Myometrial cell (primary cell): ENCODE measurements at places on chromosomes 3 and 15. TPM values are rescaled to one million over a fixed set of nuclear protein-coding genes. Genes with fewer than 3 reads are reported as not detected.

The VPS8 gene
- total RNA-seq, result 13.3 and 21.4 TPM in 2 replicates

The ZNF80 gene
- total RNA-seq, result not detected in 2 replicates

The WNT5A gene
- 46.1 and 47.7 TPM in 2 replicates for total RNA-seq

The CFAP92 gene
- not detected in 2 replicates for total RNA-seq

The CHRNA5 gene
- total RNA-seq, result 1.2 and 7.3 TPM in 2 replicates

The CLDN1 gene
- 3.5 and 4.3 TPM in 2 replicates for total RNA-seq
